ENCODE measurements at places on chromosomes 6 and 20. TPM values are rescaled to one million over a fixed set of nuclear protein-coding genes. Genes with fewer than 3 reads are reported as not detected.

GRCh38 chr6:117345292-117345610 is 79.9 kb downstream of the VGLL2 start:
- peaks cover 4% of the 10 kb centered on the region for H3K27me3 ChIP-seq
- no peaks in the 10 kb centered on the region for H3K4me1 ChIP-seq
- no peak overlapping the region for H3K4me3 ChIP-seq
- DNase-seq = no peak
- no peak overlapping the region for H3K27ac ChIP-seq

GRCh38 chr6:41419385-41419784 is 84.0 kb downstream of the NCR2 start:
- H3K27me3 ChIP-seq = peaks cover 45% of the 10 kb centered on the region
- H3K4me3 ChIP-seq = no peak overlapping the region
- H3K4me1 ChIP-seq = peaks cover 10% of the 10 kb centered on the region
- H3K36me3 ChIP-seq = no peaks in the 10 kb centered on the region

GRCh38 chr20:8154638-8155037 is 22.6 kb downstream of the PLCB1 start:
- no peak for DNase-seq
- H3K27ac ChIP-seq = no peak overlapping the region
- H3K27me3 ChIP-seq = no peaks in the 10 kb centered on the region
- H3K4me1 ChIP-seq = peaks cover 53% of the 10 kb centered on the region

DNA sequence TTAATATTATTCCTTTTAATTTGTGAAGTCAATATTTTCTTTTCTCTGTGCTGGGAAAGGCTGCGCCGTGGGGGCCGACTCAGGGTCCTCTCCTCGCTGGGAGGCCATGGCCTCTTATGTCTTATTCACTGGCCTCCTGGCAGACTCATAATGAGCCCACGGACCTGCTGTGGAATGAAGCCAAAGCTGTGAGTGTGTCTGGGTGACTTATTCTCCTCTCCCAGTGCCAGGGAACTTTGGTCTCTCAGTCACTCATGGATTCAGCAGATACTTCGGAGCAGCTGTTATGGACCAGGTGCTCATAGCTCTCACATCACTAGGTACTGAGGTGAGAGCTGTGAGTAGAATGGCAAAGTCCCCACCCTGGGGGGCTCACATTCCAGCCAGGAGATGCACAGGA is 297.6 kb downstream of the CDH26 start:
- no peaks in the 10 kb centered on the region for H3K27me3 ChIP-seq
- H3K4me3 ChIP-seq = no peak overlapping the region
- no peak overlapping the region for H3K27ac ChIP-seq
- H3K36me3 ChIP-seq = no peaks in the 10 kb centered on the region

DNA sequence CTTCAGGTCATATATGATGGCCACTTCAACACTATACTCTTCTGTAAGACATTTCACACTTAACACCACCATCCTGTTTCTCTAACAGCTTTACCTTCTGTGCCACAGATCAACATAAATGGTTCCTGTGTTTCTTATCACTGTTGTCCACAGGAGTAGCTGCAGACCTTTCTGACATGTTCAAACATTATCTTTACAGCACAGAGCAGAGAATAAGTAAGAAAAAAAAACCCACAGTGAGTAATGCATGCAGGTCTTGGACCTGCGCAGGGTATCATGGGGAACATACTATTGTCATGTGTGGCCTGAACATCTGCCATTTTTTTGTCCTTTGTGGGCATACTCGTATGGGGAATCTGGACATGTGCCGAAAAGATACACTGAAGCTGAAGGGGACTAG is 161.9 kb downstream of the KIF16B start:
- peaks cover 11% of the 10 kb centered on the region for H3K36me3 ChIP-seq
- no peak overlapping the region for H3K4me3 ChIP-seq
- H3K4me1 ChIP-seq = no peaks in the 10 kb centered on the region
- no peak for DNase-seq

GRCh38 chr6:39608652-39609345 is 116.4 kb downstream of the KIF6 start:
- H3K27me3 ChIP-seq = peaks cover 8% of the 10 kb centered on the region
- no peak overlapping the region for H3K4me3 ChIP-seq
- no peaks in the 10 kb centered on the region for H3K36me3 ChIP-seq

DNA sequence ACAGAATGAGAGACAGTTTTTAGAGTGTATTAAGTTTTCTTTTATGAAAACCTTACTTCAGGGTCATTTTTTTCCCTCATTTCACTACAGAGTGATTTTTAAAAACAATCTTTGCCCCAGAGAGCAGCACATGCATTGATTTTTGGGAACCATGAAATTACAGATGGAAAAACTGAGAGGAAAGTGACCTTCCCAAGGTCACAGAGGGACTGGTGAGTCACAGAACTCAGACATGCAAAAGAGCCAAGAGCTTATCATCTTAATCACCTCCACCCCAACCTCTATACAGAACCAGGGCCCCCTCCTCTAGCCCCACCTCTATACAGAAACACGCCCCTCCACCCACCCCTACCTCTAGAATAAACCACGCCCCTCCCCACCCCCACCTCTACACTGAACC is 10.7 kb downstream of the PXMP4 start:
- H3K27ac ChIP-seq = no peak overlapping the region
- H3K27me3 ChIP-seq = no peaks in the 10 kb centered on the region
- H3K36me3 ChIP-seq = peaks cover 13% of the 10 kb centered on the region
- peak; percentile 19 for DNase-seq
- no peak overlapping the region for H3K4me3 ChIP-seq
- H3K4me1 ChIP-seq = peaks cover 16% of the 10 kb centered on the region

DNA sequence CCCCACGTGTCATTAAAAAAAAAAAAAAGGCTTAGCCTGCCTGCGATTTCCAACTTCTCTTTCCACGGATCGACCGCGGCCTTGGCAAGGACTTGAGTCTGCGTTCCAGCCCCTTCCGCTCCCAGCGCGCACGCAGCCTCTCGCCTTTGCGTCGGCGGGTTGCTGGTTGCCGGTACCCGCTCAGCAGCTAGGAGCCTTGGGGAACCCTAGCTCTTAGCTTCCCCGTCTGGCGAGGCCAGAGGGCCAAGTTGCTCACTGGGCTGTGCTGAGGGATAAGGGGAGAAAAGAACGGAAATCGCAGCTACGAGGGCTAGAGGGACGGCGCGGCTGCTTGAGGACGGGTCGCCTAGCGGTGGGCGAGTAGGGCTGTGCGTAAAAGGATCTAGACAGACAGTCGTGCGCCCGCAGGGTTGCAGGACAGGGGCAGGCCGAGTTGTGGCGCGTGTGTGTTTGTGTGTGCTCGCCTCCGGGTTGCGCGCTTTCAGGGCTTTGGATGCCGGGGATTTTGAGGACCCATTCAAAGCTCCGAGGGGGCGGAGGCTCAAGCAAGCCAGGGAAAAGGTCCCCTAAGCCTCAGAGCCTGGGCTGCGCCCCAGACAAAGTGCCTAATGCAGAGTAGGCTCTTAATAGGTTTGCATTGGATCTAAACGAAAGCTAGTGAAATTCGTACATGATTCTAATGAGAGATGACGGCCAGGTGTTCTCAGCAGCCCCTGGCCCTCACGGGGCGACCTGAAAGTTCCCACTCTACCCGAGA is 40.5 kb upstream of the OSTM1 start:
- H3K4me3 ChIP-seq = peak overlapping the region; percentile 63
- H3K4me1 ChIP-seq = peaks cover 45% of the 10 kb centered on the region
- no peaks in the 10 kb centered on the region for H3K36me3 ChIP-seq
- DNase-seq = peak; percentile 53

DNA sequence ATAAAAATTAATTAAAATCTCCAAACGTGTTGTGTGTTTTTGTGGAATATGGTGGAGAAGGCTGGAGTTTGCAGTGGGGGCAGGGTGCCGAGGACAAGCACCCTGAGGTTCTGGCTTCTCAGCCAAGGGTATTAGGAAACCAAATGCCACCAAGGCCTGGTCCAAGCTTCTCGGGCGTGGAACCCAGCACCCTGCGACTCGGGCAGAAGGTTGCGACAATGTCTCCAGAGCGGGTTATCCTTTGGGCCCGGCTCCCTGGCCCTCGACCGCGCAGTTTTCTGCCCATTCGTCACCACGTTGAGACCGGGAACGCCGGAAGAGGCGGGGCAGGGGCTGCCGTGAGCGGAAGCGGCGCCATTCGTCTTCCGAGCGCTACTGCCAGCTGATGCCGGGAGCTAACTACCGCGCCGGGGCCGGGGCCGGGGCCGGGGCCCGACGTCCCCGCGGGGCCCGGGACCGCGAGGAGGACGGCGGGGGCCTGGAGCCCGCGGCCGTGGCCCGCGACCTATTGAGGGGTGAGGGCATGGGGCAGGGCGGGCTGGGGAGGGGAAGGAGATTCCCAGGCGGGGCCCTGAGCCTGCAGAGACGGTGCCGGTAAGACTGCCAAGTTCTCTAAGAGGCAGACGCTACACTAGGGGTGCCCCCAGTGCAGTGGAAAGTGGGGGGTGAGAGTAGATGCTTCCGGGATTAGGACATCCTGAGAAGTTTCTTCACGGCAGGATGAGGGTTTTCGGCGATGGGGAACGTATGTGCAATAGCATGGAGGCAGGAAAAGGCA is at the start of gene RRP36:
Gene RRP36 (plus strand): TSS at position 354 of the 778 bp plus-strand sequence. CDS start 32 bp downstream, at position 386.
- peaks cover 32% of the 10 kb centered on the region for H3K4me1 ChIP-seq
- peak; percentile 73 for DNase-seq
- peaks cover 44% of the 10 kb centered on the region for H3K36me3 ChIP-seq
- no peaks in the 10 kb centered on the region for H3K27me3 ChIP-seq
- H3K4me3 ChIP-seq = peak within 1 kb of the TSS; percentile 85
- H3K27ac ChIP-seq = peak within 1 kb of the TSS; percentile 85

DNA sequence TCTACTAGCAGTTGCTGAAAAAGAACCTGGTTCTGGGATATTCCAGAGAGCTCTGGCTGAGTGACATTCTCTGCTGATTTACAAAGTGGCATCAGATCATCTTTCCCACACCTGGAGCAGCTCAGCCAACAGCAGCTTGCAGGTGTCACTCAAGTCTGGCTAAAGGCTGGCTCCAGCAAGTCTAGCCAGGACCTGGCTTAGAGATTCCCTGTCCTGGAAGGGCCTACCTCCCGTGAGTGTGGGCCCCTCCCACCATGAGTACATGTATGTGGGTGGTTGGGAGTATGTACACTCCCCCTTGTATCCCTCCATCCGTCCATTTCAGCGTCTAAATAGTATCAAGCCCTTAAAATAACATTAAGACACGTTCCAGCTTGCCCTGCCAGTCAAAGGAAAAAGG is 539.3 kb upstream of the ID4 start:
- H3K36me3 ChIP-seq = no peaks in the 10 kb centered on the region
- no peaks in the 10 kb centered on the region for H3K27me3 ChIP-seq
- no peak overlapping the region for H3K4me3 ChIP-seq
- DNase-seq = no peak
- H3K4me1 ChIP-seq = no peaks in the 10 kb centered on the region

DNA sequence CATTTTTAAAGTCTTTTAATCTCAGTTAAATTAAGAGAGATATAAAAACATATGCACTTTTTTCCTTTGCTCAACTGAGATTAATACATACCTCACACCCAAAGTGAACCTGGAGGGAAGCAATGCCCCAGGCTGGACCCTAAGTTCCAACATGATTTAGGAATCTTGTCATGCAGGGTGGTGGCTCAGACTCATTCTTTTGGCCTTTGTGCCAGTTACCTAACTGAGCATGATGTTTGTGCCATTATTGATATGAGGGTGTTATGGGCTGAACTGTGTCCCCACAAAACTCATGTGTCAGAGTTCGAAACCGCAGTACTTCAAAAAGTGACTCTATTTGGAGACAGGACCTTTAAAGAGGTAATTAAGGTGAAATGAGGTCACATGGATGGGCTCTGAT is 188.0 kb downstream of the ARHGAP18 start:
- H3K27ac ChIP-seq = no peak overlapping the region
- no peak for DNase-seq
- H3K36me3 ChIP-seq = no peaks in the 10 kb centered on the region
- no peaks in the 10 kb centered on the region for H3K27me3 ChIP-seq
- peaks cover 6% of the 10 kb centered on the region for H3K4me1 ChIP-seq
- H3K4me3 ChIP-seq = no peak overlapping the region

DNA sequence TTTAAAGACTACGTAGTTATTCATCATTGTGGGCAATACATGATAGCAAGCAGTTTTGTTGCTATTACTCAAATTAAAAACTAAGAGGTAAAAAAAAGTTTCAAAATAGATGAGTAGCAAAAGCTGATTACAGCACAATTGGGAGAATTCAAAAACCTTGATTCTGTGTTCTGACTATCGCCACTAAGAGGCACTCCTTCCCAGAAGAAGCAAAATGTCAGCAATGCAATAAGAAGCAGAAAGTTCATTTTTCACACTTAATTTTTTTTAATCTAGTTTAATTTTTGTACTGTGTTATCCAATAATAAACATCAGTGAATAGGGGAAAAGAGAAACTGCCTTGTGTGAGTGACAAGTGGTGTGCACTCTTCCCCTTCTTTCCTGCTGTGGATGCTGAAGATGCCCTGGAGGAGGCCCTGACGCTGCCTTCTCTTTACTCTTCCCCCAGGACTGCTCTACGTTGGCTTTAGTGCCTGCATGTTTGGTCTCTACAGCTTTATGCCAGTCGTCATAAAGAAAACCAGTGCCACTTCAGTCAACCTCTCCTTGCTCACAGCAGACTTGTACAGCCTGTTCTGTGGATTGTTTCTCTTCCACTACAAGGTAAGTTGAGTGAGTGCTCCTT is 263.2 kb upstream of the PLN start:
- peaks cover 2% of the 10 kb centered on the region for H3K4me1 ChIP-seq
- no peak for DNase-seq
- H3K4me3 ChIP-seq = no peak overlapping the region
- H3K27ac ChIP-seq = no peak overlapping the region
- peaks cover 11% of the 10 kb centered on the region for H3K27me3 ChIP-seq

DNA sequence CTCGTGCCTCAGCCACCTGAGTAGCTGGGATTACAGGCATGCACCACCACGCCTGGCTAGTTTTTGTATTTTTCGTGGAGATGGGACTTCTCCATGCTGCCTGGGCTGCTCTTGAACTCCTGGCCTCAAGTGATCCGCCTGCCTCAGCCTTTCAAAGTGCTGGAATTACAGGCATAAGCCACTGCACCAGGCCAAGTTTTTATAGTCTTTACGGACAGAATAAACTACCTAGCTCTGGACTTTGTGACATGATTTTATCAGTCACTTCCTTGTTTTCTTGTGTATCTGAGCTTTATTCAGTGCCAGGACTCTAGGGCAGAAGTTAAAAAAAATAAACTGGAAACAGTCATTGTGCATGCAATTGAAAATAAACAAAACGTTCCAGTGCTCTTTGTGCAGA is 46.7 kb upstream of the RALGAPA2 start:
- H3K4me3 ChIP-seq = no peak overlapping the region
- no peaks in the 10 kb centered on the region for H3K36me3 ChIP-seq
- H3K27ac ChIP-seq = no peak overlapping the region
- no peaks in the 10 kb centered on the region for H3K4me1 ChIP-seq

GRCh38 chr6:139850512-139850911 is 476.1 kb upstream of the CITED2 start:
- no peak for DNase-seq
- H3K27ac ChIP-seq = no peak overlapping the region
- no peaks in the 10 kb centered on the region for H3K36me3 ChIP-seq
- H3K4me1 ChIP-seq = no peaks in the 10 kb centered on the region
- peaks cover 7% of the 10 kb centered on the region for H3K27me3 ChIP-seq

The MTCH1 gene
- 100 TPM for total RNA-seq

The ZNF165 gene
- total RNA-seq = 3.5 TPM

The WFDC5 gene
- not detected for total RNA-seq

The ALDH5A1 gene
- total RNA-seq = 20.7 TPM

The STMN3 gene
- total RNA-seq = 18.4 TPM

The PPP2R5D gene
- total RNA-seq = 47.5 TPM

The FOXA2 gene
- total RNA-seq = not detected

Data from activated CD8-positive, alpha-beta T cell treated with anti-CD3 and anti-CD28 coated beads for 36 hours (primary cell).